Trophoblast cell (in vitro differentiated cells and primary cell): ENCODE measurements at places on chromosomes 2 and 18.
A peak's percentile ranks its signal among the peaks of the same experiment; 100 is the strongest.

DNA sequence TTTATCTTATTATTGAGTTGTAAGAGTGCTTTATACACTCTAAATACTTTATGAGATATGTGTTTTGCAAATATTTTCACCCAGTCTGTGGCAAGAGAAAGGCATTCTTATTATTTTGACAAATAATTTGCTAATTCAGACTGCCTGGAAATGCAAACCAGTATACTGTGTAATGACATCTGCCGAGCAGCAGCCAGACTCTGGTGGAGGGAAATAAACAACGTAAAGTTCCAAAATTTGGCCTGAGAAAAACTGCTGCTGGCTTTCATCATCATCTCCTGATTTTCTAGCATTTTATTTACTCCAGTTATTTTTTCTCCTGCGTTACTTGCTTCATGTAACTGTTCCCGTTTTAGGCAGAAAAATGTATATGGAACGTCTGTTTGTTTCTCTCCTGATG, 161.6 kb downstream of the RNF152 start:
- H3K4me1 ChIP-seq: no peaks in the 10 kb centered on the region
- no peaks in the 10 kb centered on the region for H3K36me3 ChIP-seq
- H3K27me3 ChIP-seq: no peaks in the 10 kb centered on the region
- no peak for DNase-seq
- H3K4me3 ChIP-seq: no peak overlapping the region
- H3K27ac ChIP-seq: no peak overlapping the region

- no peak overlapping the region for H3K27ac ChIP-seq
- no peaks in the 10 kb centered on the region for H3K36me3 ChIP-seq
- no peaks in the 10 kb centered on the region for H3K27me3 ChIP-seq
- peak; percentile 14 for DNase-seq
- no peaks in the 10 kb centered on the region for H3K4me1 ChIP-seq
- H3K4me3 ChIP-seq: no peak overlapping the region
These were observed 395.1 kb downstream of the FBXO15 start for GRCh38 chr18:73752546-73752945.

DNA sequence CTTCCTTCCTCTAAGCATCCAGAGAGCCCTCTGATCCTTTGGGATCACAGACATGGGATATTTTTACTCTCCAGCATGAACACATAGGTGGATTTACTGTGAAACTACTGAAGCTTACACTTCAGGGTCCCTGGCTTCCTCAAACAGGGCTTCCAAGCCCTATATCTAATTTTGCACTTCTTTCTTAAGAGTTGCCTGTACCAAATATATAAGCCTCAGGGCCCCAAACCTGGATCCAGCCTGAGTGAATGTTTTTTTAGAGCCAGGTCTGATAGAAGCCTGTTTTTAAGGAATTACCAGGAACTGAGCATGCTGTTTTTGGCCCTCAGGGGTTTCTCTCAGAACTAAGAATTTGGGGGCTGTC, 13.2 kb upstream of the KCMF1 start:
- peak overlapping the region; percentile 77 for H3K27ac ChIP-seq
- H3K36me3 ChIP-seq: no peaks in the 10 kb centered on the region
- DNase-seq: no peak

- no peak overlapping the region for H3K27ac ChIP-seq
- no peaks in the 10 kb centered on the region for H3K27me3 ChIP-seq
- H3K36me3 ChIP-seq: no peaks in the 10 kb centered on the region
- DNase-seq: no peak
- no peak overlapping the region for H3K4me3 ChIP-seq
- peaks cover 4% of the 10 kb centered on the region for H3K4me1 ChIP-seq
These were observed 9.2 kb upstream of the CYP26B1 start for GRCh38 chr2:72156872-72157271.

- H3K4me1 ChIP-seq: peaks cover 2% of the 10 kb centered on the region
- DNase-seq: no peak
These were observed 4.6 kb upstream of the ST8SIA3 start for GRCh38 chr18:57347784-57348183.

DNA sequence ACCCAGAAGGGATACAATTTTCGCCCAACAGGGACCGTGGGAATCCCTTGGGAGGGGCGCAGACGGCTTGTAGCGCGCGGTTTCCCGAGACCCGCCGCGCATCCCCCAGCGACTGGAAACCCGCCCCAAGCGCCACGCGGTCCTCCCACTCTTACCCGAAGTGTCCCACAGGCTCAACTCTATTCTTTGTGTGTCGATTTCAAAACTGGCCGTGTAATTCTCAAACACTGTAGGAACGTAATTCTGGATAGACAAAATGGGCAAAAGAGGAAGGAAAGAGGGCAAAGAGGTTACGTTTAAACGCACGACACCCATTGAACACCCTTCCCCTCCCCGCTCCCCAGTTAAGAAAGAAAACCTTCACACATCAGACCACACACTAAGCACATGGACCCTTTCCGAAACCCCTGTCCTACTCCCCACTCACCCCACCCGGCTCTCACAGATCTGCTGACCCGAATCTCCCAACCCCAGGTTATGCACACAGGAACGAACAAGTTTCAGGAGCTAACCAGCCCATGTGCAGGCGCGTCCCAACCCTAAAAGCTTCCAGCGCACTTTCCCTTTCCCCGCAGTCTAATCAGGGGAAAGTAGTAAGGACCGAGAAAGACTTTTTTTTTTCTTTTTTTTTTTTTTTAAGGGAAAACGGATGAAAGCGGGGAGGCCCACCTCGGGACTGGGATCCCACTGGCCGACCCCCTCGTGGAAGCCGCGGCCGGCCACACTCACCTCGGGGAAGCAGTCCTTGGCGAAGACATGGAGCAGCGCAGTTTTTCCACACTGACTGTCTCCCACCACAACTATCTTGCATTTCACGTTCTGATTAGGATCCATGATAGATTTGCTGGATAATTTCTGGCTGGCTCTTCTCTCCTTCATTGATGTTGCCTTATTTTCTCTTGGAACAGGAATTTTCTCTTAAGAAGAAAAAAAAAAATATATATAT, 655 bp downstream of the RND3 start:
- peaks cover 2% of the 10 kb centered on the region for H3K36me3 ChIP-seq
- H3K4me3 ChIP-seq: peak overlapping the region; percentile 96
- peak overlapping the region; percentile 59 for H3K27ac ChIP-seq
- H3K4me1 ChIP-seq: peaks cover 7% of the 10 kb centered on the region

DNA sequence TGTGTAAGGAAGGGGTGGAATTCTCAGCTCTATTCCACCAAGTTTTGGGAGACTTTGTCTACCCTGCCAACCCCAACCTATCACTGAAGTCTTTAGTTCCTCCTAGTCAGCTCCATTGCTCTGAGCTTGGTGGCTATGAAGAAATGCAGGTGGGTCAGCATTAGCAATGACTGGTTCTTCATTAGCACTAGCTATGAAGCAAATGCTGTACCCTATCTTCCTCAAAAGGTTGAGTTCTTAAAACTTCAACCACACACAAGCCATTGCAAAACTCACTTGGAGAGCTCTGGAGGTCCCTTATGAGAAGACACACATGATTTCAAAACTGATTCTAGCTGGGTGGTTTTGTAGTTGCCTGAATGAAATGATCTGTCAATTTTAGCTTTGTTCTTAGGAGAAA, 193.8 kb downstream of the IKZF2 start:
- H3K4me1 ChIP-seq: peaks cover 5% of the 10 kb centered on the region

DNA sequence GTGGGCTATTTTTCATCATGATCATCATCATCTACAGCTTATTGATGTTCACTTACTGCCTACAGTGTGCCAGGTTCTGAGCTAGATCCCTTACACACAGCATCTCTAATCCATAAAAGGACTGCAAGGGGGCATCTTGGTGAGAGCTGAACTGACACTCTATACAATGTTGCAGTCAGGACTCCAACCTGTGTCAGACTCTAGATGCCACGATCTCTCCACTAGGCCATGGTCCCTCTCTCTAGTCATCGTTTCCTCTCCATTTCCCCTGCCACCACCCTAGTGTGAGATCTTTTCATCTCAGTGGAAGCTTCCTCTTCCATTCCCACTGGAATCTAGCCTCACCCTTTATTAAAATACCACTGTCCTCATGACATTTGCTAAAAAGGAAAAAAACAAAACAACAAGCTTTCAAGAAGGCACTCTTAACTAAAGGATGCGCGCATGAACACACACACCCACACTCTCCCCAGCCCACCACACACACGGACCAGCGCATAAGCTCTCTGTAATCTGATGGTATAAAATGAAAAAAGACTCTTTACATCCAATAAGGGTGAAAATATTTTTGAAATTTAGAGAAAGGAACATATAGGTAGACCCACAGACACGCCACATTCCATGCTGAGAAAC, 93.4 kb upstream of the THOC1 start:
- DNase-seq: no peak
- peaks cover 7% of the 10 kb centered on the region for H3K4me1 ChIP-seq
- H3K27me3 ChIP-seq: no peaks in the 10 kb centered on the region
- no peaks in the 10 kb centered on the region for H3K36me3 ChIP-seq

GRCh38 chr2:168396131-168396530, 59.9 kb upstream of the CERS6 start:
- H3K4me1 ChIP-seq: no peaks in the 10 kb centered on the region
- no peaks in the 10 kb centered on the region for H3K36me3 ChIP-seq
- no peak for DNase-seq
- H3K27ac ChIP-seq: no peak overlapping the region
- no peaks in the 10 kb centered on the region for H3K27me3 ChIP-seq

DNA sequence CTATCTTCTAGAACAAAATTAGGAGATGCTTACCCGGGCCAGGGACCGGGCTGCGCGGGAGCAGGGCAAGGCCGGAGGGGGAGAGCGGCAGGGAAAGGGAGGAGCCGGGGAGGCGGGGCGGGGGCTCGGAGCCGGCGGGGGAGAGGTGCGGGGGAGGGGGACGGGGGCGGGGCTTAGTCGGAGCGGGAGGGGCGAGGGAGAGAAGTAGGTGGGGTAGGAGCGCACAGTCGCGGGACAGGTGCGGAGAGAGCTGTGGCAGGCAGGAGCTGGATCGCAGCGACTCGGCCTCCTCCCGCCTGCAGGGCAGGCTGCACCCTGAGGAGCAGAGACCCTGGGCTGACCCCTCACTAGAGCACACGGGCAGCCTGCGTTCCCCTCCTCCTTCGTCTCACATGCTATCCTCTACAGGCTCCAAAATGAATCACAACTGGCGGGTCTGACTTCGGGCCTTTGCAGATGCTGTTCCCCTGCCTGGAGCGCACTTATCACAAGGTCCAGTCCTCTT, 290.3 kb downstream of the CELF4 start:
- no peak overlapping the region for H3K4me3 ChIP-seq
- DNase-seq: no peak
- no peak overlapping the region for H3K27ac ChIP-seq
- no peaks in the 10 kb centered on the region for H3K27me3 ChIP-seq

DNA sequence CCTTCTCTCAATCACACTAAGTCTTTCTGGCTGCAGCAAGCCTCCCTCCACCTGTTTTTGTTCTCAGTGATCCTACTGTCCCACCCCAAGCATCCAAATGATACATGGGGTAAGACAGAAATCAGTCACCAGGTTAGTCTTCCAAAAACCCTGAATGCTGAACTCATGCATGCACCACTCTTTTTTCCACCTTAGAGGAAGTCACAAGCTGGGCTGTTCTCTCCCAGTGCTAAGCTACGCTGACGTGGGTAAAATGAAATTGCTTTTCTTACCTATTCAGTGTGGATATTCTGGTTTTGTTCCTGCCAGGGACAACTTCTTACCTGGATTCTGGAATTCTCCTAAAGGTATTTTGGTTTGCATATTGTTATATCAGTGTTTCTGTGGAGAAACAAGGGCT, 54.2 kb downstream of the LANCL1 start:
- H3K27ac ChIP-seq: peak overlapping the region; percentile 43
- no peak overlapping the region for H3K4me3 ChIP-seq
- H3K36me3 ChIP-seq: no peaks in the 10 kb centered on the region
- no peaks in the 10 kb centered on the region for H3K4me1 ChIP-seq
- no peak for DNase-seq

- H3K36me3 ChIP-seq: peaks cover 2% of the 10 kb centered on the region
- no peak for DNase-seq
- no peaks in the 10 kb centered on the region for H3K27me3 ChIP-seq
- no peak overlapping the region for H3K4me3 ChIP-seq
- H3K27ac ChIP-seq: no peak overlapping the region
- H3K4me1 ChIP-seq: no peaks in the 10 kb centered on the region
These were observed 156.7 kb downstream of the MBD5 start for GRCh38 chr2:148177559-148177958.

DNA sequence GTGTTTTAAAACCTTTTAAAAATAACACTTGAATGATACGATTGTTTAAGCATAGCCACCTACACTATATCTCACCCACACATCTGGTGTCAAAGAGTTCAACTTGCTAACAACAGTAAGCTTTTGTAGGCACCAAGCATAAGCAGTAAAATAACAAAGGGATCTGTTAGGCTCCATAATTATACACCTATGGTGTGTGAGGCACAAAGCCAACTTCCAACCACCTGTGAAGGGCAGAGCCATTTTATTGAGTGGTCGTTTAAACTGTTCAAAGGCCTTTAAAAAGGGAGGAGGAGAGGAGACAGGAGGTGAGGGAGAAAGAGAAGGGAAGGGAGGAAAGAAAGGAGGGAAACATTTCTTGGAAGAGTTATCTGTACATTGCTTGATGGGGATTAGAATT, 27.9 kb downstream of the NEMP2 start:
- no peak overlapping the region for H3K27ac ChIP-seq
- H3K4me3 ChIP-seq: no peak overlapping the region
- H3K27me3 ChIP-seq: no peaks in the 10 kb centered on the region
- DNase-seq: no peak
- no peaks in the 10 kb centered on the region for H3K4me1 ChIP-seq
- no peaks in the 10 kb centered on the region for H3K36me3 ChIP-seq

DNA sequence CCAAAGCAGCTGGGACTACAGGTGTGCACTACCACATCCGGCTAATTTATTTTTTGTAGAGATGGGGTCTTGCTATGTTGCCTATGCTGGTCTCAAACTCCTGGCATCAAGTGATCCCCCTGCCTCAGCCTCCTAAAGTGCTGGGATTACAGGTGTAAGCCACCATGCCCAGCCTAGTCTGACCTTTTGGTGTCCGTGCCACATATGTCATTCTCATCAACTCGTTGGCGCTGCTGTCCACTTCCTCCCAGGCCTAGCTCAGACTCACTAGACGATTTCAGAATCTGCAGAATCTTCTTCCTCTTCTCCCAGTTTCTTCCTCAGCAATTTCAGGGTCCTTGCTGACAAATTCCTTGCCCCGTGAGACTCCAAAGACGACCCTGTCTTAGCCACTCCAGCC, 39.8 kb upstream of the DNMT3A start:
- H3K36me3 ChIP-seq: no peaks in the 10 kb centered on the region
- no peak for DNase-seq
- H3K4me1 ChIP-seq: peaks cover 10% of the 10 kb centered on the region
- no peak overlapping the region for H3K4me3 ChIP-seq
- no peak overlapping the region for H3K27ac ChIP-seq

- no peak for DNase-seq
- H3K27ac ChIP-seq: no peak overlapping the region
- no peaks in the 10 kb centered on the region for H3K4me1 ChIP-seq
- no peak overlapping the region for H3K4me3 ChIP-seq
These were observed 341.2 kb downstream of the RAD51AP2 start for GRCh38 chr2:17177088-17177487.

- no peaks in the 10 kb centered on the region for H3K27me3 ChIP-seq
- H3K4me1 ChIP-seq: no peaks in the 10 kb centered on the region
- no peak overlapping the region for H3K27ac ChIP-seq
- H3K36me3 ChIP-seq: no peaks in the 10 kb centered on the region
- no peak overlapping the region for H3K4me3 ChIP-seq
These were observed 25.8 kb downstream of the XDH start for GRCh38 chr2:31388736-31389135.

GRCh38 chr2:216560838-216561270, 62.2 kb downstream of the RPL37A start:
- H3K27me3 ChIP-seq: no peaks in the 10 kb centered on the region
- no peaks in the 10 kb centered on the region for H3K4me1 ChIP-seq
- no peaks in the 10 kb centered on the region for H3K36me3 ChIP-seq
- DNase-seq: peak; percentile 10
